ENCODE measurements at places on chromosomes 5 and 9.

DNA sequence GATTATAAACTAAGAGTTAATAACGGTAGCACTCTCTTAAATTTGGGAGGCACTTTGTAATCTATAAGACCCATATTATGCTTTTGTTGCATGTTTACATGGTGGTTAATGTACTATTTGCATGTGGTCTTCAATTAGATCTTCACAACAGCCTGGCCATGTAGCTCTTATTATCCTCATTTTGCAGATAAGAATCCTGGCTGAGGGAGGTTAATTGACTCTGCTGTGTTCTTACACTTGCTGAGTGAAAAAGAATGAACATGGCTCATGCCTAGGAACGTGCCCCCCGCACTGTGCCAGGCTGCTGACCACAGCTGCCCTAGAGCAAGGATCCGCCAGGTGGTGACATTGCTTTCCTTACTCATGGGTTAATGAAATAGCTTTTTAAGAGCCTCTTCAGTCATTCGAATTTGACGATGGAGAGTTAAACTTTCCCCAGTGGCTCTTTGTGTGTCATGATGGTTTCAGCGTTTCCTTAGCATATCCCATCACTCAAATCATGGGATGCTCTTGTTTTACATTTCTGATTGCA, 97.9 kb downstream of the CDH6 start:
- DNase-seq = no peak

DNA sequence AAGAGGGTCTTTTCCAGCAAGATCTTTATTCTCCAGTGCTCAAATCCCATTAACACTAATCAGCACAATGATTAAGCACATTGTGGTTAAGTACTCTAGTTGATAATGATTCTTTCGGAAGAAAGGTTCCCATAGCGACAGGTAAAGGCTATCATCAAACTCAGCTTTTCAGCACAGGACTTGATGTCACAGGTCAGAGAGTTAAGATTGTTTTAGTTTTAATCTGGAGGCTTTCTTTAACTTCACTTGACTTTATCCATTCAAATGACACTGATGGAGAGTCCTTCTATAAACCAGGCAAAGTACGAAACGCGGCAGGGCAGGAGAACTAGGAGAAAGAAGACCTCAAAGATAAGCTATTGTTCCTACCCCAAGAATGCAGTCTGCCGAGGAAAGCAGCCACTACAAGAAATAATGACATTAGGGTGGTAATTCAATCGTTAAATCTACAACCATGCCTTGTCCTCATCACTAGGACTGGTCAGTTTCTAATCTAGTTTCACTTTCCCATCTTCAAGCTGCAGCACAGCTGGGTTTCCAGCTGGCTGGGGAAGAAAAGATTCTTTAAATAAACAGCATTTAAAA, 4.6 kb downstream of the NRG2 start:
- no peak for DNase-seq

GRCh38 chr5:14663734-14664269, 716 bp upstream of the OTULIN start:
- peak; percentile 43 for DNase-seq

DNA sequence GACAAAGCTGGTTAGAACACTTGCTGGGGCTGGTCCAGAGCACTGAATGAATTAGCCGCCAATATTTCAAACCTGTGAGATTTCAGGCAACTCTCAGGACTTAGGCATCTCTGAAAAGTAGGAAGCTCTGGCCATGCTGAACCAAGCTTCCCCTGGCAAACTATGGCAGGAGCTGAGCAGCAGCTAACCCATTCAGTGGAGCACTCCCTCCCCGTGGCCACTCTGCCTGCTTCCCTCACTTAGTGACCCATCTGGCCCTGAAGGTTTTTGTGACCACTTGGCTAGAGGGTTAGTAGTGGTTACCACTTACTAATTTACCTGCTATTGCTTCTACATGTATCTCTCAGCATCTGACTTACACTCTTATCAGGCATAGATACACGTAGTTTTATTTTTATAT, 25.5 kb downstream of the FOXI1 start:
- no peak for DNase-seq

DNA sequence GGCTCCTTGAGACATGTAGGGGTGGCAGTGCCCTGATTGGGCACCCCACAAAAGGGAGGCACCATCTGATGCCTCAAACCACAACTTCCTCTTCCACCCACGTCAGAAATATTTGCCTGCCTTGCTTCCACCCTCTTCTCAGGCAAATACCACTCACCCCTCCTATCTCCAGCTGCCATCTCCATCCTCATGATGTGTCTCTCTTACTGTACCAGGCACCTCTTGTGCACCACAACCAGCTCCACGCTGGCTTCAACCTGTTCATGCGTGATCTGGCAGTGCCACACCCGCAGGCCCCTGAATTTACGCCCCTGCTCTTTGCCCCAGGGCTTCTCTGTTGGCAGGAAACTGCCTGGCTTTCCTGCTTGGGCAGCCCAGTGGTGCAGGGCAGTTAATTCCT, 87.8 kb upstream of the HSPA9 start:
- DNase-seq = peak; percentile 81

- no peak for DNase-seq
These were observed 41.1 kb downstream of the ZNF883 start for GRCh38 chr9:112970939-112971338.

DNA sequence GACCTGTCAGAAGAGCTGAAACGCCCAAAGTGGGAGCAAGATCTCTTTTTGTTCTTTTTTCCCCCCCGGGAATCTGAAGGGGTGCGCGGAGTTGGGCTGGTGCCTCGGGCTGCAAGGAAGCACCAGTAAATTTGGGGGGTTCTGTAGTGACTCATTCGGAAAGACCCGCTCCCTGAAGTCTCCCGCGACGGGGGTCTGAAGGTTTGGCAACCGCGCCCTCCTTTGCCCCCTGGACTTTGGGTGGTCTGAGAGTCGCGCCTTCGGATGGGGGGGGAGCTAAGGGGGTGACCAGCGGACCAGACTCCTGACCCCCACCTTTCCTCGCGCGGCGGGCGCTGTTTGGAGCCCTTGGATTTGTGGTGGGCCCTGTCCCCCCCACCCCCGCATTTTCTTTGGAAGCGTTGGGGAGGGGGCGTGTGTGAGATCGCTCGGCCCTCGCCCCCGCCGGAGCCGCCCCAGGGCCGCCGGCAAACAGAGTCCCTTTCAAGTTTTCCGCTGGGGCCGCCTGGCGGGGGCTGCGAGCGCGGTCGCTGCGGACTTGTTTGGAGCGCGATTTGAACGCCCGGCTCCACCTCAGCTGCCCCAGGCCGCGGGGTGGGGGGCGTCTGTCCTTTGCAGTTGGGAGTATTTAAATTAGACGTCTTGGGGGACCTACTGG, 2.0 kb downstream of the CXXC5 start:
- peak; percentile 72 for DNase-seq

DNA sequence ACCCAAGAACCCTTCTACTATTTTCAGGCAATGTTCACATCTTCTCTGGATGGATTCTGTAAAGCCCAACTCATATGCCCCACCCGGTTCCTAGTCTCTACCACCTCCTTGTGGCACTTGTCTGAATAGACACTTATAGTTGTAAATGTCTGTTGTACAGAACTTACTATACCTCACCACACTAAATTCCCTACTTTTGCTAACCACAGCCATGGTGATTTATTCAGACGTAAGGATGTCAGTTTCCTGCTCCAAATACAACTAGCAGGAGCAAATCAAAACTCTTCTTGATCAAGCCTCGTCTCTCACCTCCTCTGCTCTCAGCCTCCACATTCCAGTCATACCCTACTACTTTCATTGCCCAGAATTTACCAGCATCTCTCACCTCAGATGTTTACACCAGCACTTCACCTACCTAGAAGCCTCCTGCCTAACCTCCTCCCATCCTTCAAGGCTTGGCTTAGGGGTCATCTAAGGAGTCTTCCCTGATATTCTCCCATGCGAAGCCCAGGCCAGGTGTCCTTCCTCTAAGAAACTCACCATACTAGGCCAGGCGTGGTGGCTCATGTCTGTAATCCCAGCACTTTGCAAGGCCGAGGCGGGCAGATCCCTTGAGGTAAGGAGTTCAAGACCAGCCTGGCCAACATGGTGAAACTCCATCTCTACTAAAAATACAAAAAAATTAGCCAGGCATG, 75.5 kb downstream of the MAPKAP1 start:
- peak; percentile 77 for DNase-seq

DNA sequence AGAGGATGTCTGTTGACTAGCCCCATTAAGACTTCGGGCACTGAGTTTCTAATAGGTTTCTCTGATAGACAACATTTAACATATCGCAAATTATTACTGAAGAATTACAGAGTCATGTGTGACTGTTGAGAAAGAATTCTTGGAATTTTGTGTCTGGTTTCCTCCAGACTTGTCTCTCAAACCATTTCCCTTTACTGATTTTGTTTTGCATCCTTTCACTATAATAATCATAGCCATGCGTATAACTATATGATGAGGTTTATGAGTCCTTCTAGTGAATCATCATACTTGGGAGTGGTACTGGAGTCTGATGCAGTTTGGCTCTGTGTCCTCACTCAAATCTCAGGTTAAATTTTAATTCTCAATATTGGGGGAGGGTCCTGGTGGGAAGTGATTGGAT, 27.0 kb downstream of the ZNF169 start:
- no peak for DNase-seq

DNA sequence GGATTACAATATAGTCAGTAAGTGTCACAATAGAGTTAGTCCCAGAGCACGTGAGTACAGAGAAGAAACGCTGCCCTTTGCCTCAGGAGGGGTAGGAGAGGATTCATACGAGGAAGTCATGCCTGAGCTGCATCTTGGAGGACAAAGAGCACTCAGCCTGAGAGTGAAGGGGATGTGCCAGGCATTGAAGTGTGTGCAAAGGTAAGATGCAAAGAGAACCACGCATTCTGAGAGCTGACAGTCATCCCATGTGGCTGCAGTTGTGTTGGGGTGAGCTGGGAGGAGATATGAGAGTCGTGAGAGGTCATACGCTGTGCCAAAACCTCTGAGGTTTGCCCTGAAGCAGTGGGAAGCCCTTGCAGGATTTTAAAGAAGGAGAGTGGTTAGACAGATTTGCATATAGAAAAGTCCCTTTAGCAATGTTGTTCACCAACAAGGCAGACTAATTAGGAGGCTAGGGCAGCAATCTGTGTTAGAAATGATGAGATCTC, 97.5 kb downstream of the PIP5K1B start:
- no peak for DNase-seq

DNA sequence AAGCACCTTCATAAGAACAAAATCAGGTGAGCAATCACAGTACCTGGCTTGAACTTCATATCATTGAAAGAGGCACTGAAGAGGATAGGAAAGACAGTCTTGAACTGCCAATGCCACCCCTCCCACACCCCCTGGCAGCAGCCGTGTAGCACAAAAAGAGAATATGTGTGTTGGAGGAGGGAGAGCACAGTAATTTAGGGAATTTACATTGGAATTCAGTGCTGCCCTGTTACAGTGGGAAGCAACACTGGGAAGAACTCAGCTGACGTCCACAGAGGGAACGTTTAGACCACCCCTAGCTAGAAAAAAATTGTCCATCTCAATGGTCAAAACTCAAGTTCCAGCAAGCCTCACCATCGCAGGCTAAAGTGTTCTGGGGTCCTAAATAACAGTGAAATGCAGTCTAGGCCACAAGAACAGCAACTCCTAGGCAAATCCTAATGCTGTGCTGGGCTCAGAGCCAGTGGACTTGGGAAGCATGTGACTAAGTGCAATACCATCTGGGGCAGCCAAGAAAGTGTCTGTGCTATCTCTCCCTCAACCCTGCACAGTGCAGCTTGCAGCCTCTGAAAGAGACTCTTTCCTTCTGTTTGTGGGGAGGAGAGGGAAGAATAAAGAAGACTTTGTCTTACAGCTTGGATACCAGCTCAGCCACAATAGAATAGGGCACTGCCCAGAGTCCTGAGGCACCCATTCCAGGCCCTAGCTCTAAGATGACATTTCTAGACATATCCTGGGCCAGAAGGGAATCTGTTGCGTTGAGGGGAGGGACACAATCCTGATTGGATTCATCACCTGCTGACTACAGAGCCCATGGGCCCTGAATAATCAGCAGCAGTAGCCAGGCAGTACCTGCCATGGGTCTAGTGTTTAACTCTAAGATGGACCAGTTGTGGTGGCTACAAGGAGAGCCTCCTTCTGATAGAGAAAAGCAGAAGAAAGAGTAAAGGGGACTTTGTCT, 62.1 kb upstream of the VLDLR start:
- DNase-seq = no peak

DNA sequence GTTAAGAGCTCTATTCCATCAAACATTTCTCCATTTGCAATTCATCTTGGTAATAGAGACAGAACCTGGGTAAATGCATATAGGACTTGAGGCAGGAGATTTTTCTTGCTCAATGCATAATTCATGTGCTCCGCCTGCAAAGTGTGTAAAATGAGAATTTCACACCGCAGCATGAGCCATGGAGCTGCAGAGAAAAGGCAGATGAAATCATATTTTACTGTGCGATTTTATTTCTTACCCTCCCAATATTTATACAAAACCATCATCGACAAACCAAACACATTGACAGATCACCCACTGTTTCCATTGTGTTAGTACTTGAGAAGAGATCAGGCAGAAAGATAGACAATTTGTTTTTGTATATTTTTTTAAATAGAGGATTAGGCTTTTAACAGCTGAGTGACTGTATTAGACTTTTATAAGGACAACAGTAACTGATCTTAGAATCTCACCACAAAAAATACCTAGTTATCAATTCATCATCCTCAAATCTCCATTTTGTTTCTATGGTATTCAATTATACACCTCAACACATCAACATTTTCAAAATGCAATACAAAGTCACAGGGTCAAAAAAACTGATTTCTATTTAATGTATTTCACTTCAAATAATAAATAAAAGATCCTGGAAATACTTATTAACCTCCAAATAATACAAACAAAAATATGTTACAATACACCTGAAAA, 191.1 kb downstream of the AP3B1 start:
- DNase-seq = no peak

DNA sequence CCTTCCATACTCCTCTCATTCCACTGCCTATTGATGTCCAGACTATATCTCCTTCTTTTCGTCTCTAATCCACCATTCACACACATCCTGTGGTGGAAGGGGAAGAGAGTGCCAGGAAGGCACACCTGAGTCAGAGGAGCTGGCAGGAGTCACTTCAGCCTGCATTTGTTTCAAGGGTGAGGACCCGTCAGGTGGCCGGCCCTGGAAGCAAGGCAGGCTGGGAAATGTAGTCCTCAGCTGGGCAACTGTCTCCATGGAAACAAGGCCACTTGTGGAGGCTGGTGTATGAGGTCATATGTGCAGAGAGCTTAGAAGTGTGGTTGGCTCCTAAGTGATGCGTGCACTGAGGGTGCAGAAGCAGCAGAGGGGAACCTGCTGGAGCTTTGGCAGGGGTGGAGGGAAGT, 278.4 kb downstream of the NSG2 start:
- DNase-seq = peak; percentile 53

DNA sequence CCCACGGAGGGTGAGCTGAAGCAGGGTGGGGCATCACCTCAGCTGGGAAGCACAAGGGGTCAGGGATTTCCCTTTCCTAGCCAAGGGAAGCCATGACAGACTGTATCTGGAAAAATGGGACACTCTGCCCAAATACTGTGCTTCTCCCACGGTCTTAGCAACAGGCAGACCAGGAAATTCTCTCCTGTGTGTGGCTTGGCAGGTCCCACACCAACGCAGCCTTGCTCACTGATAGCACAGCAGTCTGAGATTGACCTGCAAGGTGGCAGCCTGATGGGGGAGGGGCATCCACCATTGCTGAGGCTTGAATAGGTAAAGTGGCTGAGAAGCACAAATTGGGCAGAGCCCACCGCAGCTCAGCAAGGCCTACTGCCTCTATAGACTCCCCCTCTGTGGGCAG, 23.2 kb downstream of the RAB3C start:
- DNase-seq = no peak

Measured in hematopoietic multipotent progenitor cell treated with erythropoietin and hydrocortisone succinate and interleukin-3 and kit ligand, for 4 days (in vitro differentiated cells).